Stimulated activated CD4-positive, alpha-beta T cell treated with anti-CD3 and anti-CD28 coated beads, Interleukin-4, amount 100 ng/mL, for 48 hours (primary cell): ENCODE measurements at places on chromosomes 7 and 10.

- DNase-seq, result no peak
Observed at GRCh38 chr7:17773289-17773626, 167.0 kb downstream of the SNX13 start.

DNA sequence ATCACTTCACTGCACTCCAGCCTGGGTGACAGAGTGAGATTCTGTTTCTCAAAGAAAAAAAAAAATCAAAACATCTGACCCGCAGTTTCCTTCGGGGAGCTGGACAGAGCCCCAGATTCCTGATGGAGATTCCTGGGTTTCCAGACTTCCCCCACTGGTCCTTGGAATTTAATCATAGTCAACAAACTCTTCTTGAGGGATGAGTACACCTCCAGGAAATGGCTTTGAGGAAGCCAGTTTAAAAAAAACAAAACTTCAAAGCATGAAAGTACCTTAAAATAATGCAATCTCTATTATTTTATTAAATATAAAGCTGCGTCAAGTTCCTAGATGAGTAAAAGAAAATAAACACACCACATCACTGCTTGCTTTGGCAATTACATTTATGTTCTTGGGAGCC lies 1.2 kb upstream of the MAD1L1 start:
- DNase-seq, result no peak

GRCh38 chr7:90262438-90262837 lies 17.5 kb downstream of the CFAP69 start:
- no peak for DNase-seq

DNA sequence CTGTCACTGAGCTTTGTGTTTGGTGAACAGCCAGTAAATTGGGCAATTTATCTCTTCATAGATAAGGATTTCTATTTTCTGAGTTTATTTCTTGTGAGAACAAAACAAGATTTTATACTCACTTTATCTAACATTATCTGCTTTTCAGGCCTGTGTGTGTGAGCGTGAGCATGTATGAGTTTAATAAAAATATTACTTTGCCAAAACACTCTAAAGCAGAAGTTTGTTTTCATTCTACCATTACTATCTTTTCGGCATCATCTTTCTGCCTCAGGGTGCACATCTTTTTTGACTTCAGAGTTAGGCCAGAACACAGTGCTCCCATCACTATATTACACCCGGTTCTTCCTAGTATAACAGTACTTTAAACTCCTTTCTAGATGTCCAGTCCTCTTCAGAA lies 13.0 kb downstream of the ZWINT start:
- DNase-seq, result no peak

DNA sequence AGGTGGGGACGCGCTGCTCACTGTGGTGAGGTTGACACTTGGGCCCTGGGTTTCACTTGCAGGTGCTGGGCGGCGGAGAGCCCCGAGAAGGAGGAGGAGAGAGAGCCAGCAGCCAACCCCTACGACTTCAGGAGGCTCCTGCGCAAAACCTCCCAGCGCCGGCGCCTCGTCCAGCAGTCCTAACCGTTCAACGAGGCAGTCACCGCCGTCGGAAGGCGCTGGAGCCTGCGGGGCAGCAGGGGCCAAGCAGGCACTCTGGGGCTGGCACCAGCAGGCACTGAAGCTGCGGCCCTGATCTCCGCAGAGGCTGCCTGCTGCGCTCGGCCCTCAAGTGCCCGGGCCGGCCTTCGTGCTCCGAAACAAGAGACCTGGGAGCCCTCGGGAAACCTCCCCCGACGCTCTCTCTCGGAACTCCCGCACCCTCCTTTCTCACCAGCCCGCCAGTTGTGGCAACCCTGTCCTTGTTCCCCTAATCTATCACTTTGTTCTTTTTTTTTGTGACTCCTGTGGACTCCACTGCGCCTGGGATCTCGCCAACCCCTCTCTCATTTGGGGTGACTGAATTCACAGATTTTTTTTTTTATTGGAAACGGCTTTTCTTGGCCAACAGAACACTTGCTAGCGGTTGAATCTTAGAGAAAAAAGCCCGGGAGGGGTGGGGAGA lies 4.7 kb upstream of the GAD2 start:
- DNase-seq, result no peak

GRCh38 chr7:21371360-21371759 lies 56.5 kb upstream of the SP4 start:
- DNase-seq, result no peak

DNA sequence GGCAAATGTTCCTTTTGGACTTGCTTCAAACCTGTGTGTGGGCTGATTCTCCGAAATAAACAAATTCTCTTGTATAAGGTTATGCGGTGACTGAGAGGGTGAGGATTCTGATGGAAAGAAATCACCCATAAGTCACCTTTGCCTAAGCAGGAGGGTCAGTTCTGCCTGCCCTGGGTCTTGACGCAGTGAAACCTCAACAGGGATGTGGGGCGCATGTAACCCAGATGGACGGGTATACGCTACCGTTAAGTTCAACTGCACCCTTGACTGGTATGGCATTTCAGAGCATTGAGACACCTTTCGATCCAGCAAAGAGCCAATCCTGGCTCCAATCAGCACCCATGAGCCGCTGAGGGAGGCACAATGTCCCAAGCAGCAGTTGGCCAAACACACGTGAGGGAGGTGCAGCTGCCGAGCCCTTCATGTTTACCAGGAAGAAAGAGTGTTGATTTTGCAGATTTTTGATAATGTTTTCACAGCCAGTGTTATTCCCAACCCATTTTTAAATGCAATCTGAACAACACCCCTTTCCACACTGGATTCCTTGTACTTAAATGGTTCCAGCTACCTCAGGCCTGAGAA lies 48.1 kb downstream of the SORBS1 start:
- no peak for DNase-seq

DNA sequence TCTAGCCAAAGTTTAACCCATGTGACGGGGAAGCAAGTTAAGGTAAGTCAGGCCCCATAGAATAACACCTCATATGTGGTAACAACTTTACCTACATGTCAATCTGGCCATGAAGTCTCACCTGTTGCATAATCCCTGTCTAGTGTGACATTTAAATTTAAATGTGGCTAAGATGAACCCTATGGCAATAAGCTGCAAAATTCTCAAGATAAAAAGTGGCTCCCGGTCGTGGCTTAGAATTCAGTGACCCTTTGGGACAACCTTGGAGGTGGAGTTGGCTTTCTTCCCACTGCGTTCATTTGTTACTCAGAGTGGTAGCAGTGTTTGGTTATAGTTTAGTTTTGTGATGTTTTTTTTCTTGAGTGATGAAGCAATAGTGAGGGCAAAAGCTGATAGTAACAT lies 90.6 kb downstream of the ARID5B start:
- DNase-seq, result no peak

- no peak for DNase-seq
Observed at GRCh38 chr10:89873055-89873454, 171.7 kb downstream of the KIF20B start.

GRCh38 chr10:35400595-35401268 lies 64.4 kb downstream of the CCNY start:
- DNase-seq, result no peak

DNA sequence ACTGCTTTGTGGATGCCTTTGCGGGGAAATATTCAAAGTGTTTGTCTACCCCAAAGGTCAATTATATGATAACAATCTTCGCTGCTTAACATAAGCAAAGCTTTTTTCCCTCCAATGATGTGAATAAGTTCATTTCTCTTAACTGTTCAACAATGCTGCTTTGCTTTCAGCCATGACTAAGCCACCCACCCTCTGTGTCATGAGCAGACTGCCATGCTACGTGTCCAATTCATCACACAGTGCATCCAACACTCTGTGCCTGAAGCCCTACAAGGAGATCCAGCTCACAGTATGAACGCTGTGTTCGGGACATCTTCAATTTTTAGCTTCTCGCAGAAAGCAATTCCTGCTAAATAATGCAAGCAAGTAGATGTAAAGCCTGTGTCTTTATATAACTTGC lies 5.7 kb upstream of the TAS2R40 start:
- DNase-seq, result no peak

DNA sequence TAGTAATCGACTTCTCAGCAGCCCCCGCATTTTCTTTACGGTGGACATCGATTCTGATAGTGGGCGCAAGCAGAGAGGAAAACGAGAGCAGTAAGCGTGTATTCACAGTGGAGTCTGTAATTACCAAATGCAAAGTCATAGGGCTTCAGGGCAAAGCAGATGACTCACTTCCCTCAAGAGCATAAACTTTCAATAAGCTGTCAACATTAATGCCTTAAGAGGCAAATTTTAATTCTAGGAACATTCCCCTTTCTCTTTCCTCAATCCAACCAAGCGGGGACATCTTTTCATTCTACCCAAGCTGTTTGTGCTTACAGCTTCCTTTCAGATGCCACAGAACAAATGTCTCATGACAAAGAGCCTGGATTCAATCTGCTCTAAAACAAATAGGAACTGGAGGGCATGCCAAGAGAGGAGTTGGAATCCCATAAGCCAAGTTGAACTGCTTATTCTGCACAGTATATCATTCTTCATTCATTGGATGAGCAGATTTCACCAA lies 48.6 kb downstream of the MALSU1 start:
- DNase-seq, result no peak

GRCh38 chr10:11586170-11586569 lies 25.3 kb downstream of the USP6NL start:
- DNase-seq, result no peak

DNA sequence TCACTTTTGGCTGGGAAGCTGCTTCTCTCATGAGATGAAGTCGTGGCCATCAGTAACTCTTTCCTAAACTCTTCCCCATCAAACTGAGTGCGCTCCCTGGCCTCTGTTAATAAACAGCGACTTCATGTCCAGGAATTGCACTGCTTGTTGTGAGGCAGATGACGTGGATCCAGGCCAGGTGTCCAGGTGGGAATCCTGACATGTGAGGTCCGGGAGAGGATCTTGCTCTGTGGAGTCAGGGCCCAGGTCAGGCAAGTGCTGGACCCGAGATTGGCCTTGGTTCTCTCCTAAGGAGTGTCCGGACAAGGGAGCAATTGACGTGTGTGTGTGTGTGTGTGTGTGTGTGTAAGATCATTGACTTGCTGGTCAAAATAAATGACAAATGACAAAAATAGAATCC lies 362.7 kb downstream of the GLRX3 start:
- no peak for DNase-seq

GRCh38 chr10:42952931-42953683 lies 123.8 kb upstream of the RET start:
- DNase-seq, result no peak

- DNase-seq, result no peak
Observed at GRCh38 chr10:29212597-29212996, 76.3 kb upstream of the LYZL1 start.

DNA sequence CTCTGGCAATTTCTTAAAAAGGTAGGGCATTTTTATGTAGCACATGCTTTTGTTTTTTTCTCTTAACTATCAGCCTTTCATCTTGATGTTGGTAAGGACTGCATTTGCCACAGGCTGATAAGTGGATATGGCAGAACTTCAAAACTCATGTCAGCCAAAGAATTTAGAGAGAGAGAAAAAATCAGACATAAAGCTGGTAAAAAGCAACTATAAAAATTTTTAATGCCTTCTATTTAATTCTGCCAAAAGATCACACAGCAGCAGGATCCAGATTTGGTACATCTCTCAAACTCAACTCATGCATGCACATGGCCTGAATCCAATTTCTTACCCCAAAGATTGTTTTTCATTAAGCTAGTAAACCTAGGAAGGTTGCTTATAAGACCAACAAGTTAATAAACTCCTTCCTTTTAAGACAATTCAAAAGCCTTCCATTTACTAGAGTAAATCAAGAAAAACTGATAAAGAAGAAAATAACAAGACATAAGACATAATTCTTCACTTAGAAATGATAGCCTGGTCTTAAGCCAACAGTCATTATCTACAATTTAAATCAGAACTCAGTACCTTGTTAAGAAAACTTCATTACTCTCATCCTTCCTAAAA lies 69.3 kb downstream of the GLI3 start:
- DNase-seq, result no peak

DNA sequence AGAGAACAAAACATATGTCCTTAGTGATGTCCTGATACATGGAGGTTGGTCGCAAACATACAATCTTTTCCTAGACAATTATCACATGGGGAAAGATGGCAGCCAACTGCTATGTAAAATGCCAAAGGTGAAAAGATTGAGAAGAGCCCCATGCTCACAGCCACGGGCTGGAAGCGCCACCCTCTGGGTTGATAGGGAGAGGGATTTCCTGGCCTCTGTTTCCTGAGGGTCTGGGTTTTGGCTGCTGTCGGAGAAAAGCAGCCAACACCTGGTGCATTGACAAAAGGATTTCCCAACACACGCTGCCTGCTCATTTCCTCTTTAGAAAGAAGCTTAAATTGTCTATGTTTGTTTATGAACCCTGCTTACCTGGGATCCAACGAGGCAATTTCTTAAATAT lies 43.8 kb downstream of the ITIH5 start:
- DNase-seq, result no peak

DNA sequence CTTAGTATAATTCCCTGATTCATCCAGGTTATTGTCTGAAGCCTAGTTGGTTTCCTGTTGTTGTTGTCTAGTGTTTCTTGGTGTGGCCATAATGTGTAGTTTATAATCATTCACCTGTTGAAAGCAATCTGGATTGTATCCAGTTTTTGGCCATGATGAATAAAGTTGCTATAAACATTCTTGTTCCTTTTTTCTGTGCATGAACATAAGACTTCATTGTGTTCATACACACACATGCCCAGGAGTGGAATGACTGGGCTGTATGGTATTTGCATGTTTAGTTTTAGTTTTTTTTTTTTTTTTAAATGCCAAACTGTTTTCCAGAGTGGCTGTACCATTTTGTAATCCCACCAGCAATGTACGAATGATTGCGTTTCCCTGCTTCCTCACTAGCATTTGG lies 349.8 kb downstream of the SDK1 start:
- no peak for DNase-seq
